ENCODE measurements at places on chromosomes 11 and 22.

DNA sequence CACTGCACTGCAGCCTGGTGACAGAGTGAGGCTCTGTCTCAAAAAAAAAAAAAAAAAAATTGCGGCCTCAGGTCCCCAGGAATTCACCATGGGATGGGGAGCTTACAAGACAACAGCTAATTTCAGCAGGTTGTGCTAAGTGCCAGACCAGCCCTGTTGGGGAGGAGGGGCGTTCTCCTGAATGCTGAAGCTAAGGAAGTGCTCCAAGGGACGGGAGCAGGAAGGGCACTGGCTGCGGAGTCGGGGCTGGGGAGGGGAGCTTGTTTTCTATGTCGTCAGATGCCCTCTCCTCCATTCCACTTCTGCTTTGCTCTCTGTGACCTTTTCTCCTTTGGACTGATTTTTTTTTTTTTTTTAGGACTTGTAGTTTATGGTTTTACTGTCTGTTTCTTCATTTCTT, 4.5 kb downstream of the ADAMTS15 start:
- no peak overlapping the region for H3K27ac ChIP-seq
- H3K27me3 ChIP-seq = peaks cover 49% of the 10 kb centered on the region
- H3K4me1 ChIP-seq = peaks cover 19% of the 10 kb centered on the region

- H3K36me3 ChIP-seq = no peaks in the 10 kb centered on the region
- no peaks in the 10 kb centered on the region for H3K27me3 ChIP-seq
- H3K4me3 ChIP-seq = no peak overlapping the region
- no peak for DNase-seq
Measured at GRCh38 chr11:1921574-1922141, 2.2 kb downstream of the TNNT3 start.

GRCh38 chr11:134069426-134070341, 812 bp downstream of the JAM3 start:
- no peak for DNase-seq
- no peak overlapping the region for H3K27ac ChIP-seq
- H3K4me1 ChIP-seq = peaks cover 12% of the 10 kb centered on the region
- no peaks in the 10 kb centered on the region for H3K27me3 ChIP-seq
- H3K36me3 ChIP-seq = no peaks in the 10 kb centered on the region
- no peak overlapping the region for H3K4me3 ChIP-seq

GRCh38 chr11:37352485-37352884, 754.4 kb upstream of the RAG2 start:
- no peak for DNase-seq
- H3K27me3 ChIP-seq = no peaks in the 10 kb centered on the region
- H3K36me3 ChIP-seq = no peaks in the 10 kb centered on the region
- H3K4me1 ChIP-seq = no peaks in the 10 kb centered on the region
- H3K4me3 ChIP-seq = no peak overlapping the region

DNA sequence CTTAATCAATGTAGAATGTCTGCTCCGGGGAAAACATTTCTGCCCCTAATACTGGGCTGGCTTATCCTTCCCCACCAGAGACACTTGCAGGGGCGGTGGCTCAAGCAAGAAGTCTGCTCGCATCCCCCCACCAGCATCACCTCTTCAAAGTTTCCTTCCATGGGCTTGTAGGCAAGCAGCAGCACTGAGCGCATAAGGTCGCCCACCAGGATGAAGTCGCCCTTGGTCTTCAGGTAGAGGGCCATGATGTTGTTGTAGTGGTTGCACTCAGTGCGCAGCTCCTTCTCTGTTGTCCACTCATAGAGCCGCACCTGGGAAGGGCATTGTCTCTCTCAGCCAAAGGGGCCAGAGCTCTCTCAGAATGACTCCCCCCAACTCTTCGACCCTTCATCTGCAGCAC, 8.6 kb upstream of the VWCE start:
- no peaks in the 10 kb centered on the region for H3K27me3 ChIP-seq
- peaks cover 16% of the 10 kb centered on the region for H3K36me3 ChIP-seq
- H3K4me1 ChIP-seq = peaks cover 4% of the 10 kb centered on the region
- H3K27ac ChIP-seq = no peak overlapping the region

- no peaks in the 10 kb centered on the region for H3K27me3 ChIP-seq
- no peak overlapping the region for H3K4me3 ChIP-seq
- no peaks in the 10 kb centered on the region for H3K36me3 ChIP-seq
Measured at GRCh38 chr11:20754933-20755332, 85.5 kb downstream of the NELL1 start.

DNA sequence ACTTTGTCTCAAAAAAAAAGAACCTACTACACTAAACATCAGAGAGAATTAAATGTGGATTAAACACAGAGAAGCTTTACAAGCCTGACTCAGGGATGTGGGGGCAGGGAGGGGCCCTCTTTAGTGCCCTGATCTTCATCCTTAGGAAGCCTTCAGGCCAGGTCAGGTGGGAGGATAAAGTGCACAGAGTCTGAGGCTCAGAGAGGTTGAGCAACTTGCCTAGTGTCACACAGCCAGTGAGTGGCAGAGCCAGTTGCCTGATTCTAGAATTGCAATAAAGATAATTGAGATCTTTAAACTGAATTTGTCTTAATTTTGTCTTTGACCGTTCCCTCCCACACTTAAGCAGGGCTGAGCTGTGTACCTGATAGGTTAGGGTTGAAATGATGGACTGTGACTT, 7.2 kb downstream of the SEC14L6 start:
- DNase-seq = no peak
- no peak overlapping the region for H3K27ac ChIP-seq
- H3K27me3 ChIP-seq = peaks cover 48% of the 10 kb centered on the region
- no peak overlapping the region for H3K4me3 ChIP-seq
- peaks cover 6% of the 10 kb centered on the region for H3K4me1 ChIP-seq

- H3K36me3 ChIP-seq = no peaks in the 10 kb centered on the region
- no peak overlapping the region for H3K4me3 ChIP-seq
- no peak for DNase-seq
- H3K27ac ChIP-seq = no peak overlapping the region
Measured at GRCh38 chr11:83409476-83409875, 123.3 kb upstream of the CCDC90B start.

- H3K27ac ChIP-seq = no peak overlapping the region
- H3K36me3 ChIP-seq = peaks cover under 1% of the 10 kb centered on the region
- DNase-seq = no peak
- peaks cover 3% of the 10 kb centered on the region for H3K4me1 ChIP-seq
Measured at GRCh38 chr22:43126501-43127165, 16.1 kb downstream of the BIK start.

DNA sequence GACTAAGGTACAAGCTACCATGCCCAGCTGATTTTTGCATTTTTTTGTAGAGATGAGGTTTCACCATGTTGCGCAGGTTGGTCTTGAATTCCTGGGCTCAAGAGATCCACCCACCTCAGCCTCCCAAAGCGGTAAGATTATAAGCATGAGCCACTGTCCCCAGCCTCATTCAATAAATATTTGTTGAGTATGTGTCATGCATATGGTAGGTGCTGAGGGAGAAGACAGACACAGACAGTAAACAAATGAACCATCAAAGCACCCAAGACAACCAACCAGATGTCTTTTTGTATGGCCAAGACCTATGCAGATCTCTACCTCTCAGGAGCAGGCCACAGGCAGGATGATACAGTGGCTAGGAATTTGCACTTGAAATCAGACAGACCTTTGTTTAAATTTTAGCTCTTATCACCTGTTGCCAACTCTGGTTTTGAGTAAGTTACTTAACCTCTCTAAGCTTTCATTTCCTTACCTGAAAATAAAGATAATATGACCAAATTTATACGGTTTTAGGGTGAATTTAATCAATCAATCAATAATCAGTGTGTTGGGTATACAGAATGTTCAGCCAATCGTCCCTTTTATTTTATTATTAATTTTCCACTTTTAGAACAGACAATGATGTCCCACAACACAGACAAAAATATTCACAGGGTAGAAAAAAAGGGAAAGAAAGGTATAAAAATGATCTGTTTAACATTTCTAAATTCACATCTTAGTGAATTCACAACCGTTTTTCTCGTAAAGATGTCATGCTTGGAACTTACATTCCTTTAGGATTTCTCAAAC, 128.2 kb downstream of the SGSM3 start:
- H3K4me3 ChIP-seq = no peak overlapping the region
- no peaks in the 10 kb centered on the region for H3K27me3 ChIP-seq
- H3K36me3 ChIP-seq = no peaks in the 10 kb centered on the region
- no peak for DNase-seq

GRCh38 chr22:37069319-37069718, 17.8 kb downstream of the KCTD17 start:
- no peaks in the 10 kb centered on the region for H3K36me3 ChIP-seq
- H3K27me3 ChIP-seq = peaks cover 49% of the 10 kb centered on the region
- no peaks in the 10 kb centered on the region for H3K4me1 ChIP-seq
- H3K27ac ChIP-seq = no peak overlapping the region
- DNase-seq = no peak
